NCI-H526 treated with DMSO at 0.1 percent for 48 hours (cell line): ENCODE measurements at places on chromosomes 1 and 21.
A peak's percentile ranks its signal among the peaks of the same experiment; 100 is the strongest.

DNA sequence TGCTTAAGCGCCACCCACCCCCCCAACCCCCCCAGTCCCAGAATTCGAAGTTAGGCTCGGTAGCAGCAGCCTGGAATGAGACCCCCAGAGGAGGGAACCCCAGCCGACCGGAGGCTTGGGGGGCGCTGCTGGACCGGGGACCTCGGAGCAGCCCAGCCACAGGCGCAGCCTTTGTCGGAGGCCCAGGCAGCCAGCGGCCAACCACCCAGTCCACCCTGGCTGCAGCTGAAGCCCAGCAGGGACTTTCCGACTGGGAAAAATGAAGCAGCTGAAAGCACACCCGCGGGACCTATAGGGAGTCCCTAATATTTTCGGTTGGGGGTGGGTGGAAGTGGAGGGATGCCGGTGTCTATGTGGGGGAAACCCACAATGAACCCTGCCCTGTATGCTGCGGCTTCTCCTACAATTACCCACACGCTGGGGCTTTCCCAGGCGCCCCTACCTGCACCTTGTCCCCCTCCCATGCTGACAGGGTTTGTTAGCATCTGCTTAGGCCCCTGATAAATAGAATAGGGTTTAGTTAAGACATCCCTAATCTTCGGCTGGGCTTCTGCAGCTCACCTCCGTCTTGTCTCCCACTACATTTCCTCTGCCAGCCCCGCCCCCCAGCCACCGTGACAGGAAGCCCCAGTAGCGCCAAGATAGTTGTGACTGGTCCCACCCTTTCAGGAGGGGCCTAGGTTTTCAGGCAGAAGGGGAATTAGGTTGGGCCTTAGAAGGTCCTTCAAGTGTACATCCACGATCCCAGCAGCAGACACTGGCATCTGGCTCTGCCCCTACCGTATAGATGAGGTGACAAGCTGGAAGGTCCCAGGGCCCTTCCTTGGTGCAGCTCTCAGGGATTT, 838 bp downstream of the CCDC28B start:
- DNase-seq: peak; percentile 29

- no peak for DNase-seq
Observed at GRCh38 chr1:112257043-112257835, 138.8 kb upstream of the CTTNBP2NL start.

DNA sequence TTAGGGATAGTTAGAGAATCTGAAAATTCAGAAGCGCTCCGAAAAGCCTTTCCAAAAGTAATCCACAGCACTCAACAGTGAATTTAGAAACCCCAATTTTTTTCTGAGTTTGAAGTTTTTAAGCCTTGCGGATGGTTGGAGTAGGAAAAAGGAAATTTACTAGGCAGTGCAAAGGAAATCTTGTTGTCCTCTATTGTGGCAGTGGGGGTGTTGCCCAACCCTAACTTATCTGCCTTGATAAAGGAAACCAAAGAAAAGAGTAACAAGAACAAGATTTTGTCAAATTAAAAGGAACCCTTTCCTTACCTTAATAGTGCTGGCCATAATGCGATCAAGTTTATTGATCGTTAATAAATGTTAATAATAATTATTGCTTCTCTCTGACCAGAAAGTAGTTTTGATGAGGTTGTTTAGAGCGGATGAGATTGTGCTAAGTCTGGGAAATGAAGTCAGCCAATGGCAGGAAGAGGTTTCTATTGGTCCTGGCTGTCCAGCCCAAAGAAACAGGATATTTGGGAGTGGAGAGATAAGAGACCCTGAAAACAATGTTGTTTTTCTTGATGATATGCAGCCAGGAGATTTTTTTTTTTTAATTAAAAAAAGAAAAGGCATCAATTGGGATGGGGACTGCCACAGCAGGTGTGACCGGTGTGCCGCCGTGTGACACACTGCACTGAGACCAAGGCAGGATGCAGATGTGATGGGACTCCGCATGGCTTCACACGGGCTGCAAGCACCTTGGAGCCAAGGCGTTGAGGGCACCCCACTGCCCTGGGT, at the start of gene ERG:
ERG (minus strand) TSS at position 421 of the 777 bp plus-strand sequence; CDS start at position 324, 97 bp downstream.
- DNase-seq: no peak

GRCh38 chr1:36256558-36257374, 32.5 kb downstream of the THRAP3 start:
- DNase-seq: no peak

- DNase-seq: no peak
Observed at GRCh38 chr1:37755290-37755689, 9.6 kb downstream of the EPHA10 start.

DNA sequence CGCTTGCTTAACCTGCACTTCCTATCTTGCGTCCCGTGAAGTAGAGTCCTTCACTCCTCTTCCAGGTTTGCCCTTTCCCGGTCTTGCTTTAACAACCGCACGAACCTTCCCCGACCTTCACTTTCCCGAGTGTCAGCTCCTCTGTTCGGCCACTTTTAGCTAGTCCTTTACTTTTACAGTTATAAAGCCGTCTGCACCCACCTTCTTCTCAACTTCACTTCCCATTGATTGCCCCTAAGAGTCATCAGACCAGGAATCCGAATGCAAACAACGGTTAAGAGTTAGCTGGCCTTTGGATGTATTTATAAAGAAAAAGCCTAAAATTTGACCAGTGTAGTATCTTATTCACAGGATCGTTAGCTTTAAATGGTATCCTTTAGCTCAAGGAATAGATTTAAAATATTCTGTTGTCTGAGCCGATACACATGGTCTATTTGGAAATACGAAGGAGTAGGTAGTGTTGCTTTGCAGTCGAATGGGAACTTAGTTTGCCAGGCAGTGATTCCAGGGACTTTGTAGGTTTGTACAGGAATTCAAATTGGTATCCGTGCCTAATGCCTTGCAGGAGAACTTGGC, 1.4 kb downstream of the PPP2R5A start:
- DNase-seq: no peak

GRCh38 chr1:2276803-2277580, 48.9 kb downstream of the SKI start:
- no peak for DNase-seq

- no peak for DNase-seq
Observed at GRCh38 chr1:29368936-29369932, 132.9 kb downstream of the PTPRU start.

DNA sequence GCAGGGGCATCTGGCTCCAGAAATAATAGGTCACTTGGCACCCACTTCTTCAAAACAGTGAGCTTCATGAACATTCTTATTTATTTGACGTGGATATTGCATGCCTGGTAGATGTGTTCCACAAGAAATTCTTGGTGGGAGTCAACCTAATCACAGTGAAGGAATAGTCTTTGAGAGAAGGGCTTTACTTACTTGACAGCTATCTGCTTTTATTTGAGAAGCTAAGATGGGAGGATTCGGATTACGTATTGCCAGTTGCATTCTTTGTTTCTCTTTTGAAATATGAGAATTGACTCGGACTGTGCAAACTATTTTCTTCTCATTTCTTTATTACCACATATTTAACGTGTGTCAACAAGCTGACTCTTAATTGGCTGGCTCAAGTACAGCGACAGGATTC, 117.2 kb downstream of the FASLG start:
- no peak for DNase-seq

GRCh38 chr1:37634992-37635902, 555 bp upstream of the RSPO1 start:
- no peak for DNase-seq

DNA sequence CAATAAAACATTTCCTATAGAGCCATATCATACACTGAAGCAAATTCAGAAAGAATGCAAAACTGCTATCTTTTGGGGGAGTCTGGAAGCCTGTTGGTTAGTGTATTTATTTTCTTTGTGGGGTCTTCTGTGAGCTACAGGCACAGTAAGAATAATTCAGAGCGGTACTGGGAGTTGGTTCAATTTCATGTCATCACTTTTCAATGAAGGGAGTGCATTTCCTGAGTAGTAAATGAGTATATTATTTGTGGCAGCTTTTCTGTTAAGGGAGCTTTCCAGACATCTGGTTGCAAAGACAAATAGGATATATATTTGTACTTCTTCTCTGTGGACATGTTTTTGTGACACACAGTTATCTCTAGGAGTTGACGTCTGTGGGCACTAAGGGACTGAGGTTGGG, 130.6 kb downstream of the HUNK start:
- DNase-seq: no peak

- peak; percentile 36 for DNase-seq
Observed at GRCh38 chr1:14366091-14367018, 232.1 kb upstream of the KAZN start.

DNA sequence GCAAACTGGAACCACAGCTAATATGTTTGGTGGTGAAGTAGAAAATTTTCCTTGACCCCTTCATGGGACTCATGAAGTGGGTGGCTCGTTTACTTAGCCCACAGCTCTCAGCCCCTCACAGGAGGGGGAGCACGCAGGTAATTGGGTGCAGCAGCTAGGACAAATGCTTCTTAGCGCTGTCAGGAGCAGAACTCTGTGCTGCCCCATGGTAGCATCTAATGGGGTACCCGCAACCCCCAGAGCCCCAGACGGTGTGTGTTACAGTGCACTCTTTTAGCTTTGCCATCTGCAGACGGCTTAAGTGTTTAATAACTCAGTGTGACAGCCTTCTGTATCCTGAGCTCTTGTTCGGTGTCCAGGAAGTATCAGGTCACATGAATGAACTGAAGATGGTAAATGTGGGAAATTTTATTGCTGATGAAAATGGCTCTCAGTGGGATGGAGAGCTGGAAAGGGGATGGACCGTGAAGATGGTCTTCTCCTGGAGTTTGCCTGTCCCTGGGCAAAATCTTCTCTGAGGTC, 189.6 kb upstream of the ZRANB2 start:
- DNase-seq: no peak

- DNase-seq: no peak
Observed at GRCh38 chr1:56249234-56249633, 330.1 kb downstream of the PLPP3 start.

GRCh38 chr1:186541003-186541402, 80.1 kb upstream of the PDC start:
- no peak for DNase-seq

DNA sequence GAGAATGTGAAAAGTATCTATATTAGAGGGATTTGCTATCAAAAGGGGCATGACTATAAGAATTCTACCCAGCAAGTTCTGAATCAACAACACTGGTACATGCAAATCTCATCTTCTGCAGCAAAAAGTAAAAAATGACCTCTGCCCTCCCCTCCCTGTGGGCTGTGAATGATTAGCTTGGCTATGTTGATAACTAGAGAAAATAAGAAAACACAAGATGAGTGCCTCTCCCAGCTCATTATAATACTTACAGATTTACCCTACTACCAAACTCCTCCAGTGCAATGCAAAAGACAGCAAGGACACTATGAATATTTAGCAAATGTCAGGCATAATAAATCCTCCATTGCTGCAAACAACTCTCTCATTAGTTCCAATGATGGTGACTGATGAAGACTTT, 102.4 kb downstream of the SLC45A1 start:
- peak; percentile 18 for DNase-seq

DNA sequence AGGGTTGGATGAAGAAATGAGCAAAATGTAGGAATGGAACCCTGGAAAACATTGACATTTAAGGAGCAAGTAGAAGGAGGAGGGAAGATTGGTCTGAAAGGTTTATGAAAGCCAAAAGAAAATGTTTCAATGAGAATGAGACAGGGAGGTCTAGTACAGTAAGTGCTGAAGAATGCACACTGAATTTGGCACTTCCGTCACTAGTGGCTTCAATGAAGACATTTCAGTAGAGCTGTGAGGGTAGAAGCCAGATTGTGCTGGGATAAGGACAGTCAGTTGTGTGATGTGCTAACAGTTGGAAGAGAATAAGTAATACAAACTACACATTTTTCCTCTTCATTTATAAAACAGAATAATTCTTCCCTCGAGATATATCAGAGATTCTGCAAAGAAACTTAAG, 17.1 kb downstream of the THEM4 start:
- DNase-seq: no peak

- DNase-seq: no peak
Observed at GRCh38 chr1:10989095-10989494, 23.4 kb upstream of the TARDBP start.

GRCh38 chr1:36481091-36481490, 1.6 kb downstream of the CSF3R start:
- DNase-seq: no peak

DNA sequence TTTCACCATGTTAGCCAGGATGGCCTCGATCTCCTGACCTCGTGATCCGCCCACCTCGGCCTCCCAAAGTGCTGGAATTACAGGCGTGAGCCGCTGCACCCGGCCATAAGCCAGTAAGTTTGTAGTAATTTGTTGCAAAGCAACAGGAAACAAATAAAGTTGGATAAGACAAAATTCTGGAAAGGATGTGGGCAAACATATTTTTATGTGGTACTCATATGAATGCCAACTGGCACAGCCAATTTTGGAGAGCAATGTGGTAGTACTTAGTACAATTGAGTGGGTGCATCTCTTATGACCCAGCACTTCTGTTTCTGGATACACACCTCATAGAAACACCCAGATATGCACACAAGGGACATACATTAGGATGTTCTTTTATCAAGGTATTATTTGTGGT, 8.4 kb upstream of the IL12RB2 start:
- no peak for DNase-seq

DNA sequence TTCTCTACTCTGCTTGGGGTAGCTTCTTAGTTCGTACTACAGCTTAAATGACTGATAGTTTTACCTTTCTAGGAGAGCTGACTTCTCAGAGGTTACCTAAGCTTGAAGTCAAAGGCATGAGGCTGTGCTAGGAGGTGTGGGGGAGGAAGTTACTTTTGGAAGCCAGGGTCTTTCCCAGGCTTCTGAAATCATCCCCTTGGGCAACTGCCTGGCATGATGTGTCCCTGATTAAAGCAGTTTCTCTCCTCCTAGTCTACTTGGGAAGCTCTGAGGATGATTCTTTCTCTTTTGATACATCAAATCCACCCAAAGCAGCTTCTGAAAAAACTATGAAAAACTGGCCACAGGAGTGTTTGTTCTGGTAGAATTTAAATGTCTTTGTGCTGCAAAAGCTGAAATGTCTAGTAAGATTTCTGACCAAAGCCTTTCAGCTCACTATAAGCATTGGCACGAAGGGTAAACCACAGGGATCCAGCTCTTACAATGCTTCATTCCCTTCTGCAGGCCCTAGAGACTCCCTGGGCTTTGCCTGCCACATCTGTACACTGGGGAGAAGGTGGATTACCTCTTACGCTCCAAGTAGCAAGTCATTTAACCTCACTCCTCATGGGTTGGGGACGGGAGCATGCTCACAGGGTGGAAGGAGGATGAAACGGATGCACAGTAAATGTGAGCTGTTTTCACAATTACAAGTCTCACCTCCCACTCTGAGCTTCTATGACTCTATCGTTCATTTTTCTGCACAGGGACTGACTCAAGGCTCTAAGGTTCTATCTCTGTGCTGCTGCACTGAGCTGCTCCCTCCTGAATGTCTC, 59.6 kb downstream of the RUNX1 start:
- DNase-seq: no peak

GRCh38 chr1:32619701-32620485, 30.5 kb downstream of the ZBTB8OS start:
- DNase-seq: no peak

- DNase-seq: no peak
Observed at GRCh38 chr1:109319114-109319513, 12.3 kb upstream of the MYBPHL start.

GRCh38 chr1:36322786-36323635, 434 bp downstream of the EVA1B start:
- no peak for DNase-seq
